PC-9 (cell line): ENCODE measurements at places on chromosomes 1 and 21.

DNA sequence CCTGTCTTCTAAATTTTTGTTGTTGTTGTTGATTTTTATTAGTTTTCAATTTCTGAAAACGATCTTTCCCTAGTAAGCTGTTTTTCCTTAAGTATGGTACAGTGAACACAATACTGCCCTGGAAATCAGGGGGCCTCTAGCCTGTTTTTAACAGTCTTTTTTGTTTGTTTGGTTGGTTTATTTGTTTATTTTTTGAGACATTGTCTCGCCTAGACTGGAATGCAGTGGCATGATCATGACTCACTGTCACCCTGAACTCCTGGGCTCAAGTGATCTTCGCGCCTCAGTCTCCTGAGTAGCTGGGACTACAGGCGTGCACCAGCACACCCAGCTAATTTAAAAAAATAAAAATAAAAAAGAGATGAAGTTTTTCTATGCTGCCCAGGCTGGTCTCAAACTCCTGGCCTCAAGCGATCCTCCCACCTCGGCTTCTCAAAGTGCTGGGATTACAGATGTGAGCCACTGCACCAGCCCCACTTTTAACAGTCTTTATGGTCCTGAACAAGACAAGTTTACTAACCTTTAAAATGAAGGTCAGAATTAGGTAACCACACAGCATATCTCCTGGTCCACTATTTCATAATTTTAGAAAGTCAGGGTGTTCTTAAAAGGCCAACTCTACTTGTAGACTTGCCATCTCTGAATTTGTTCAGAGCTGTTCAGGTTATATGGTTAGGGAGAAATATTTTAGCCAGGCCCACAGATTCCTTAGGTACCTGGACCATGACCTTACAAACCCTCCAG is 35.4 kb downstream of the TBCE start:
- DNase-seq, result peak; percentile 81

DNA sequence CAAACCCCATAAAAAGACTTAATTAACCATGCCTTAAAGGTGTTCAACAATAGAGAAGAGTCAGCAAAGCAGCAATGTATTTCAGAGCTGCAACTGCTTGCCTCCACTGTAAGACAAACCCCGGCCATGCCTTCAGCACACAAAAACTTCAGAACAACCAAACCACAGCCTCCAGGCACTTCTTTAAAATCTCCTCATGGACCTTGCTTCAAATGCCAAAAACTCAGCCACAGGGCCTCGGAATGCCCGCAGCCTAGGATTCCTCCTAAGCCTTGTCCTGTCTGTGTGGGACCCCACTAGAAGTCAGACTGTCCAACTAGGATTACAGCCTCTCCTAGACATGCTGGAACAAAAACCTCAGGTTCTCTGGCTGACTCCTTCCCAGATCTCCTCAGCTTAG is 208.1 kb upstream of the DUSP10 start:
- DNase-seq, result no peak

DNA sequence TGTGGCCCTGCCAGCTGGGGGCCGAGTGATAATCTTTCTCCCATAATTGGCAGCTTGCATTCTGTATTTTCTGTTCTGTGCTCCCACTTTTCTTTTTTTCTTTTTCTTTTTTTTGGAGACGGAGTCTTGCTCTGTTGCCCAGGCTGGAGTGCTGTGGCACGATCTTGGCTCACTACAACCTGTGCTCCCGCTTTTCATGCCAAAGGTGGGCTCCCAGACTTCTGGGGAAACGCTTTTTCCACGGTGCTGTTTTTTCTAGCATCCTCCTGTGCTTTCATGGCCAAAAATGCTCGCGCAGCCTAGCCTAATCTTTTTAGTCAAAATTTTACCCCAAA is 585 bp upstream of the AHCTF1 start:
- DNase-seq, result no peak

DNA sequence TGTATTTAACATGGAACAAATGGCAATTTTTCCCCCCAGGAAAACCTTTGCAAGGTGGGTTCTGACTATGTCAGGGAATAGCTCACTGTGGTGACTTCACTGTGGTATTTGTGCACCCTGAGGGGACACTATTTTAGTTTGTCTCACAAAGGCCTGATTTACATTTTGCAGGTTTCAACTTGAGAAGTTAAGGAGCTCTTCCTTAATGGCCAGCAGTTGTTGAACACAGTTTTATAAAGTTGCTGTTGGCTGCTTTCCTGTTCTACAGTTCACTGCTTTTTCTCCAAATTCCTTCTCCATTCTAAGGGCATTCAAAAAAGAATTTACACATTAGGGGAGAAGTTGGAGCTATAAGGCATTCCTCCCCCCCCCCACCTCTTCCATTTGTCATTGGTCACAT is 4.6 kb downstream of the LAMC1 start:
- DNase-seq, result no peak

DNA sequence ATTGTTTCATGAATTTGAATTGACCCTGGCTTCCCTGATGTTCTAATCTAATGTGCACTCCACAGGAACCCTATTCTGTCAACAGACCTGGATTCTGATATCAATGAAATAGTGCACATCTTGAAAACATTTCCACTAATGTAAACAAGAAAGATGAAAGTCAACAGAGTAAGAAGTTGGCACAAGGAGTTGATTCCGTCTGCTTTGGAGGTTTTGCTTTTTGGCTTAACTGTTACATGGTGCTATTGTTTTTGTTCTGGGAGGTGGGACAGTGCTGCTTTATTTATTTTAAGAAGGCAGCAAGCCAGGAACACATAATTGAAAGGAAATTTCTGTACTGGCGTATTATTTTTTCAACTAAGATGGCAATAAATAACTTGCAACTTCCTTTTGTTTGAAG is 73.3 kb downstream of the LEPR start:
- DNase-seq, result no peak

DNA sequence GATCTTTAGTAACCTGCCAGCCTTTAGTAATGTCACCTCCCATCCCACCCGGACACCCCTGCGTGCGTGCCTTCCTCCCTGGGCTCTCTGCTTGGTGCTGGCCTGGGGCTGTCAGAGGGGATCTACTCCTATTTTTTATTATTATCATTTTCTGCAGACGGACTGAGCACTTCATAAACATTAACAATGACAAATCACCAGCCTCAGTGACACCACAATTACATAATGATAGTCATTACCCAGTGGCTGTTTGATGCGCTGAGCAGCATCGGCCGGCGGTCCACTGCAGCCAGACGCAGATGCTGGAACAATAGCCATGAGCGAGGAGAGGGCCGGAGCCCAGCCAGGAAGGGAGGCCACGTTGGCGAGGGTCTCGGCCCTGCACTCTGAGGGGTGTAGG is 309.3 kb upstream of the AJAP1 start:
- DNase-seq, result no peak

- no peak for DNase-seq
Measured at GRCh38 chr1:157971769-157972168, 21.7 kb upstream of the KIRREL1 start.

DNA sequence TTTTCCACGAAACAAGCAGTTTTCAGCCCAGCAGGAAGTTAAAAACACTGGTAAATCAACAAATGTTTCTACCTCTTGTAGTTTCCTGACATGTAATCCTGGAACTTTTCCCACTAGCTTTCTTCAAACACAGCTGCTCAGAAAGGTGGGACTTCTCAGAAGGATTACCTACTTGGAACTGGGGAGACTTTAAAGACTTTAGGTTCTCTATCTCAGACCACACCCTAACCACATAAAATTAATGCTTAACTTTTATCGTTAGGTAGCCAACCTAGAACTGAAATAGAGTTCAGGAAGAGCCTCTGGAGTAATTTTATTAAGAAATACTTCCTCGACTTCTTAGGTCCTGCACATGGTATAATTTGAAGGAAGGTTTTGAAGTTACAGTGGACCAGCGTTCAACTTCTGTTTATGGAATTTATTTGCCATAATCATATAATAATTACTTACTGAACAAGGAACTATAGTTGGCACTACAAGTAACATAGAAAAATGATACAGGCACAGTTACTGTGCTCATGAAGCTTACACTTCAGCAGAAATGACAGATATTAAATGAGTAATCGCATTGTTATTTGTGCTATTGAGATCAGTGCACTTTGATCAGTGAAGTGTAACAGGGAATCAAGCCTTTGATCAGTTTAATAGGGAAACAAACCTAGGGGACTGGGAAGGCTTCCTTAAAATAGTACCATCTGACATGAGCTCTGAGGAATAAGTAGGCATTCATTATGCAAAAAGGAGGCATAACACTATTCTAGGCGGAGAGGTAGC is at the start of gene BCL2L15:
Gene BCL2L15 (minus strand): TSS at position 180 of the 774 bp plus-strand sequence. CDS start 206 bp downstream, outside the sequence.
- peak; percentile 62 for DNase-seq

- no peak for DNase-seq
Measured at GRCh38 chr21:21210552-21210951, 212.3 kb downstream of the NCAM2 start.

GRCh38 chr1:83961571-83962295 is 37.2 kb downstream of the TTLL7 start:
- no peak for DNase-seq

GRCh38 chr1:94599095-94599813 is 57.7 kb upstream of the F3 start:
- peak; percentile 51 for DNase-seq

DNA sequence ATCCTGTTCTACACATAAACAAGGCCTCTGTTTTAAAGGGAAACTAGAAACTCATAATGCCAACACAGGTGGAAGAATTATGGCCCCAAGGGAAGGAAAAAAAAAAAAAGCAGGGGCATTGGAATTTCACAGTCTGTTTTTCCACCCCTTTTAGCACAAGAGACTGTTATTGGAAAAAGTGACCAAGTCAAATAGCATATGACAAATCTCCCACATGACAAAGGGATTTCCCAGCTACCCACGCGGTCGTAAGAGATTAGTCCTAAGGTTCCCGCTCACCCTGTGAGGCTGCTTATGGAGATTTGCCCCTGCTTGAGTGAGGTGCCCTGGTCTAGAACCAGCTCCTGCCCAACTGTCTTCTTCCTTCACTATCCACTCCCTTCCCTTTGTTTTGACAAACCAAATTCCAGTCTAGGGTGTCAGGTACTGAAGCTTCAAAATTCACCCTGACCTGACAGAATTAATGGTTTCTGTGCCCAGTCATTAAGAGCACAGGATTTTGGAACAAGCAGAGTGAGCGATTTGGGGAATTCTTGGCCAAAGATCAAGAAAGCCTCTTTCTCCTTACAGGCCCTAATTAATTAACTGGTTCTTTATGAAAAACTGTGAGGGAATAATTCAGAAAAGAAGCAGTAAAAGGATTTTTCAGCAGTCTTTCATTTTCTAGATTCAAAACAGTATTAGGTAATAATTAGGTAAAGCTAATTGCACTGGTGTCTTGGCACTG is 107.3 kb downstream of the NMNAT2 start:
- DNase-seq, result peak; percentile 24

DNA sequence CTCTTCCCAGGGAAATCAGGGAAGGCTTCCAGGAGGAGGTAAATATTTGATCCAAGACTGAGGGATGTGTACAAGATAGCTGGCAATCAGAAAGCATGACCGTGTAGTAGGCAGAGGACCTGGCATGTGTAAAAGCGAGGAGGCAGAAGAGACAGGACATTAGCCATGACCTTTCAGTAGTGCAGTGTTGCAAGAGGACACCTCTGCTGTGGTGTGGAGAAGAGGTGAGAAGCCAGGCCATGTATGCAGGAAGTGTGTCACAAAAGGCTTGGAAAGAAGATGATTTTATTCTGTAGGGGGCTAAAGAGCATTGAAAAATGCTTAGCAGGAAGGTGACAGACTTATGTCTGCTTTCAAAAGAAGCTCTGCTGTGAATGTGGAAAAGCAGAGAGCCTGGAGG is 381.0 kb downstream of the ZP4 start:
- no peak for DNase-seq

- no peak for DNase-seq
Measured at GRCh38 chr1:221268295-221268694, 389.1 kb downstream of the HLX start.

- DNase-seq, result no peak
Measured at GRCh38 chr1:198267921-198268320, 111.1 kb downstream of the NEK7 start.

DNA sequence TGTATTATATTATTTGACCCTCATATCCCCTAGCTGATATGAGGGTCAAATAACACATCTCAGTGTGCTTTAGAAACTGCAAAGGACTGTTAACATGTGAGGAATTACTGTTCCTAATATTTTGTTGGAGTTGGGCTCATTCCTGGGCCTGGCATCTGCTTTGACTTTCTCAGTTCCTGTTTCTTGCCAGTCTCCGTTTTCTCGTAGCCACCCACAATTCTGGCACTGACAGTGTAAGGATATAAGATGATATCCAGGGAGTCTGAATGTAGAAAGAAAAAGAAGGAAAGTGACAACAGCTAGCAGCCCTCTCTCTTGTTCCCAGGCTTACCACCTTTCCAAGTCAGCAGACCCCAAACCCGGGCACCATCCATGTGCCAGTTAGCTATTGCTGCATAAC is 54.4 kb upstream of the SCMH1 start:
- DNase-seq, result no peak

- DNase-seq, result no peak
Measured at GRCh38 chr1:6347641-6348487, 45.7 kb downstream of the ACOT7 start.

DNA sequence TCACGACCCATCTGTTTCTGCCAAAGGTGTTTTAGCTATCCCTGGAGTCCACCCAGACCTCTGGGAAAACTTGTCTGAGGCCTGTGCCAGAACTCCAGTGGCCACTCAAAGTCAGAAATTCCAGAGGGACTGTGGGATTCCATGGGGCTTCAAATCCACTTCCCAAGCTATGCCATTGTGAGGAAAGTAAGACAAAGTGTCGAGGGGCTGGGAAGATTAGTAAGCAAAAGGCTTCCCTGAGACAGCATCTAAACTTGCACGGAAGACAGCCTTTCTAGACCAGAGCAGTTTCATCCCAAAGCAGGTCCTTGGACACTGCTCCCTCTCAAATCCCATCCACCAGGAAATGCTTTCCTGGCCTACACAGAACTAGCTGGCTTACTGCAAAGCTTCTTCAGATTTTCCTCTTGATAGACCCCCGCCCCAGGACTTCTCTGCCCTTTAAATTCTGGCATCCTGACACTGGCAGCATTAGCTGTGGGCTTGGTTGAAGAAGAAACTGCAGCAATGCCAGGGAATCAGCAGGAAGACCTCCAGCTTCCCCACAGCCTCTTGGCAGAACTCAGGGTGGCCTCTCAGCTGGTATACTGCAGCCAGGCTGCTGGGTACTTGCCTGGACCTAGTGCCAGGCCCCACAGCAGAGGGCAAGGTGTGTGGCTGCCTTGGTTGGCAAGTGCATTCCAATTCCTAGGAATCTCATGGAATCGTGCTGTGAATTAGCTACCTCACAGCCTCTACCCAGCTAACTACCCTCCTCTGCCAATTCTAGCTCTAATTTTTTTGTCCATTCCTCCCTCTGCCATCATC is 27.3 kb upstream of the LMX1A start:
- no peak for DNase-seq

DNA sequence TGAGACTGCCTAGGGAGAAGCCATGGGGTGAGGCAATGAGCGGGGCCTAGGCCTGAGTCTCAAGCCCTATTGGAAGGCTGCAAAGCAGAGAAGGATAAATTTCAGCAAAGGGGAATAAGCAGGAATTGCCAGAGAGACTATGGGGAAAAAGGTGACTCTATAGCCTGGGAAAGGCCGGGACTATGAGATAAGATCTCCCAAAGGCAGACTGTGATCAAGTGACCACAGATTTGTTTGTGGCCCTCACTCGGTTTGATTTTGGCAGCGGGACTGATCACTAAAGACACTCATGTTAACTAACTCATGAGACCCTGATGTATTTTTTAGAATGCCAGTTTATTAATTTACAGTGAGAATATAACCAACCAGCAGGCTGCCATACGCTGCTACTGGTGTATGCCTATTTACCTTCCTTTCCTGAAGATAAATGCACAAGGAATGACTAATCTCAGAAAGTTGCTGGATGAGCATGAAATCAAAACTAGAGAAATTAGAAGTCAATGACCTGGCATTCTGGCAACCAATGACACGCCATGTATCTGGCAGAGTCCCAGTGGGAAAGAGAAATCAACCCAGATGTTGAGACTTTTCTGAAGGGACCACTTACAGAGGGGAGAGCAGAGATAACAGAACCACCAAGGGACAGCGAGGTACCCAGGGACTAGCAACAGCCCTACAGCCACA is 4.3 kb downstream of the HSF2BP start:
- DNase-seq, result peak; percentile 80
